ENCODE measurements at places on chromosomes 2 and 18.

DNA sequence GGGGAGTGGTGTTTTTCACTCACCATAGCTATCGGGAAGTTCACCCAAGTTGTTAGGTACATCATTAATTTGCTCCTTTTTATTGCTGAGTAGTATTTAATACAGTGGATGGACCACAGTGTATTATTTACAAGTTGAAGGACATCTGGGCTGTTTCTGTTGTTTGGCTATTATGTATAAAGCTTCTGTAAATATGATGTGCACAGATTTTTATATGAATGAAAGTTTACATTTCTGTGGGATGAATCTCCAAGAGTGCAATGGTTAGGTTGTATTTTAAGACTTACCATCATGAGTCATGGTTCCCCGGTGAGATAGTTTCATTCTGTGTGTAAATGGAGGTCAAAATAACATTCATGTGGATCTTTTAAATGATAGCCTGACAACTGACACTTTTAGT lies 337.4 kb downstream of the PTPRM start:
- DNase-seq = no peak

DNA sequence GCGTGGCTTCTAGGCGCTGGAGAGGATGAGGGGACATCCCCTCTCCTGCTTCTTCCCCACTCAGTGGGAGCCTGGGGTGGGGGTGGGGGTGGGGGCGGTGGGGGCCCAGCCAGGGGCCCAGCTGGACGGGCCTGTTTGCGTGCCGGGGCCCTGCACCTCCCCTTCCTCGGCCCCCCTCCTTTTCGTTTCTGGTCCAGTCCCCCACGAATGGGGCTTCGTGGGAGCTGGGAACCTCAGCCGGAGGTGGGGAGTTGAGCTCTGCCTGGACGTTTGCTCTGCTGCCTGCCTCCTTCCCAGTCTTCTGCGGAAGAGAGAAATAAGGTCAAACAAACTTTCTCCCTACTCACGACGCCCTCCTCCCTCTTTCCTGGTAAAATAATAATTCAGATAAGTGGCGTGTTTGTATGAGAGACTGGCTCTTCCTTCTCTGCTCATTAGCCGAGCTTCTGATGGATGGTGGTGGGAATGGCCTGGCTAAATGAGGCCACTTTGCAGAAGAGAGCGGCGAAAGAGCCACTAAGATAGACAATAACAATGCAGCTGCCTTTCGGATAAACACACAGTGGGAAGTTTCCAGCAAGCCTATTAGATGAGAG lies 782 bp downstream of the MTA3 start:
- DNase-seq = no peak

- DNase-seq = no peak
Observed at GRCh38 chr2:128500138-128500800, 181.6 kb upstream of the HS6ST1 start.

- DNase-seq = no peak
Observed at GRCh38 chr2:75023666-75024455, 65.4 kb downstream of the POLE4 start.

DNA sequence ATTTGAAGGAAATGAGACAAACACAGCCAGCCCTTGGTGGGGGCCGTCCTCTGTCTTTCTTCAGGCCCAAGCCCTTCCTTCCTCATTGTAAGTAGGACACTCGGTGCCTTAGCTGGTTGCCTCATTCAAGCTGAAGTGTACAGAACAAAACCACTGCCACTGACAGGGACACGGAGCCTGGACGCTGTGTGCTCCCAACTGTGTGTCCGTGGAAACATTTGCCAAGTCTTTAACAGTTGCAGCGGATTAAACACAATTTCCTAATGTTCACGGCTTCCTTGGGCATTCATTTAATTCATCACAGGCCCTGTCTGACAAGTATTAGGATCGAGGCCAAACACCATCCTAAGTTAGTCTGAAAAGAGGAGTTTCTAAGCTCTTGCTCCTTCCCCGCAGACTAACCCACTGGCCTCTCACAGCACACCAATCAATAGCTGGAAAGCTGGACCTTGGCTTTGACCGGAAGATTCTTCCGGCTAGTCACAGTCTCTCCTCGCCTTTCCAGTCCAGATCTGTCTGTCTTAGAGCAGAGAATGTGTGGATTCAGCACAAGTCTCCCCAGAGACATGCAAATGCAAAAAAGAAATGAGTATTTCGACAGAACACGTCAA lies 68.7 kb upstream of the ACSL3 start:
- DNase-seq = no peak

- DNase-seq = no peak
Observed at GRCh38 chr18:51192696-51193095, 4.8 kb downstream of the MEX3C start.

GRCh38 chr2:175454953-175455389 lies 273.5 kb upstream of the ATP5MC3 start:
- no peak for DNase-seq

All from T-helper 17 cell (primary cell).